Anterior cingulate cortex (tissue), 58 donors: ENCODE measurements at places on chromosomes 1 and 21.

- no peak for DNase-seq
Observed at GRCh38 chr1:30005972-30006619, 717.3 kb downstream of the MATN1 start.

DNA sequence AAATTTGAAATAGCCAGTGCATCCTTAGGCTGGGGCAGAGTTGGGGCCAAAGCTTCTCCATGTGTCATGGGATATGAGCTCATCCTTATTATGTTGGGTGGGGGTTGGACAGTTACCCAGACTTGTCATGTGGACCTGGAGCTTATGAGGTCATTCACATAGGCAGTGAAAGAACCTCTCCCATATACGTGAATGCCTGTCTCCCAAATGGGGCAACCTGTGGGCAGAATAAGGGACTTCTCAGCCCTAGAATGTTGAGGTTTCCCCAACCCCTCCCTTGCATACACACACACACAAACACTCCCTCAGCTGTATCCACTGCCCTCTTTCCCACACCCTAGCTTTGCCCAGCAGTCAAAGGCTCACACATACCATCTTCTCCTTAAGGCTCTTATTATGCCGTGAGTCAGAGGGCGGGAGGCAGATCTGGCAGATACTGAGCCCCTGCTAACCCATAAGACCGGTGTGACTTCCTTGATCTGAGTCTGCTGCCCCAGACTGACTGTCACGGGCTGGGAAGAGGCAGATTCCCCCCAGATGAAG, 2.3 kb upstream of the IVL start:
- no peak for DNase-seq

GRCh38 chr1:152926091-152926490, 17.7 kb downstream of the IVL start:
- DNase-seq: no peak

- no peak for DNase-seq
Observed at GRCh38 chr1:183967914-183968313, 69.6 kb downstream of the COLGALT2 start.

GRCh38 chr1:22349362-22350043, 102.1 kb upstream of the ZBTB40 start:
- no peak for DNase-seq

GRCh38 chr1:99084562-99084961, 79.9 kb upstream of the PLPPR5 start:
- DNase-seq: no peak
